ACHN (cell line): ENCODE measurements at places on chromosomes 5 and 9.
A peak's percentile ranks its signal among the peaks of the same experiment; 100 is the strongest.

- no peak for DNase-seq
Measured at GRCh38 chr9:21852754-21853153, 50.3 kb downstream of the MTAP start.

- DNase-seq: no peak
Measured at GRCh38 chr9:98801969-98802371, 5.5 kb upstream of the GALNT12 start.

DNA sequence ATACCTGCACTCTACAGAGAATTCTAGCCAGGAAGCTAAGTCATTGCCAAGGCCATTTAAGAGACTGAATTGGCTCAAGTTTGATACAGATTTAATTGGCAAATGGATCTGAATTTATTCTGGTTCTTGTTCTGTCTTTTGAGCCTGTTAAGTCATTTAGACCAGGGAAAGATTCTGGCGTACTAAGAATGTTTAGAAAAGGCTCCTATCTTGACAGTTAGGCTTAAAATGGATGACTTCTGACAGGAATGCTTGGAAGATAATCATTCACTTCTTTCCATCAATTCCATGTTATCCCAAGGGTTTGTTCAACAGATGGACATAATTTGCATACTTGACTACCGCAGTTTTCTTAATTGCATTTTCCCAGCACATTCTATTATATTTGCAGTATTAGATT is 376.6 kb downstream of the PTPRD start:
- DNase-seq: no peak

GRCh38 chr5:131628990-131629389 is 6.0 kb downstream of the RAPGEF6 start:
- peak; percentile 36 for DNase-seq

GRCh38 chr9:21326526-21327139 is 8.6 kb downstream of the KLHL9 start:
- no peak for DNase-seq

DNA sequence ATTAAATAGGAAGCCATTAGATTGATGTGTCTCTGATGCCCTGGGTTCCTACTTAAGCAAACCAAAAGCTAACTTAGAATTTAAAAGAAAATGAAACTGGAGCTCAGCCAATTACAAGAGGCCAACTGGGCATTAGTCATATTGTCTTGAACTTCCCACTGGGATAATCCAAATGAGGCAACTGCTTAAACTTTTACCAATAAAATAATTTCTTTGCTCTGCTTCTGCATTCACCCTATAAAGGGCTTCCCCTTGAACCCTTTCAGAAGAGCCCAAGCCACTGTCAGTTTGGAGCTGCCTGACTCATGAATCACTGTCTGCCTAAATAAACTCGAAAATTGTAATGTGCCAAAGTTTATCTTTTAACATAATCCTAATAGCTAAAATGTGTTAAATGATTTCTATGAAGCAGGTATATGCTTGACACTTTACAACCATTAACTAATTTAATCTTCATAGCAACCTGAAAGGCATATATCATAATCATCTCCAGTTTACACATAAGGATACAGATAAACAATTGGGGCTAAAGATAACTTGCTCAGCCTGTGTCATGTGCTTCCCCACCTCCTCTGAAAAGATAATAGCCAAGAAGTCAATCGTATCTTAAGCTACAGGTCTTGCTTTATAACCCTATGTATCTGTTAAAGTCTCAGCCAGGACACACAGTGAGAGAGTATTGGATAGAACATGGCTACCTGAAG is 11.5 kb downstream of the GPR150 start:
- peak; percentile 49 for DNase-seq

GRCh38 chr9:18717759-18718158 is 243.8 kb downstream of the ADAMTSL1 start:
- DNase-seq: no peak

- no peak for DNase-seq
Measured at GRCh38 chr9:75197561-75197960, 109.2 kb downstream of the OSTF1 start.

DNA sequence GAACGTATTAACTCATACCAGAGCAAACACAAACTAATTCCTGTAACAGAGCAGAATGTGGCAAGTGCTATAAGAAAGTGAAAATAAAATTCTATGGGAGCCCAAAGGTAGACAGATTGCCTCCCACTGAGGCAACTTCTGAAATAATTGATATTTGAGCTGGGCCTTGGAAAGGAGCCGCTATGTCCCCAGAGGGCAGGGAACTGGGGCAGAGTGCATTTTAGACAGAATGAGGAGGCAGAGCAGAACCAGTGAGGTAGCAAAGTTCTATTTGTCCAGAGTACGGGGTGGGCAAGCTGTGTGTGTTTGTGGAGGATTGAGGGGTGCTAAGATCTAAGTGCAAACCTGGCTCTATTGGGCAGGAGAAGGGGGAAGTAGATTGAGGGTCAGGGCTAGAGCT is 19.8 kb downstream of the CDO1 start:
- no peak for DNase-seq

GRCh38 chr9:4124266-4124665 is 175.6 kb downstream of the GLIS3 start:
- DNase-seq: no peak

- peak; percentile 71 for DNase-seq
Measured at GRCh38 chr5:109455598-109456096, 45.9 kb upstream of the PJA2 start.

- no peak for DNase-seq
Measured at GRCh38 chr5:140664030-140664358, 710 bp upstream of the WDR55 start.

GRCh38 chr5:159951834-159952233 is 35.6 kb downstream of the ADRA1B start:
- no peak for DNase-seq

DNA sequence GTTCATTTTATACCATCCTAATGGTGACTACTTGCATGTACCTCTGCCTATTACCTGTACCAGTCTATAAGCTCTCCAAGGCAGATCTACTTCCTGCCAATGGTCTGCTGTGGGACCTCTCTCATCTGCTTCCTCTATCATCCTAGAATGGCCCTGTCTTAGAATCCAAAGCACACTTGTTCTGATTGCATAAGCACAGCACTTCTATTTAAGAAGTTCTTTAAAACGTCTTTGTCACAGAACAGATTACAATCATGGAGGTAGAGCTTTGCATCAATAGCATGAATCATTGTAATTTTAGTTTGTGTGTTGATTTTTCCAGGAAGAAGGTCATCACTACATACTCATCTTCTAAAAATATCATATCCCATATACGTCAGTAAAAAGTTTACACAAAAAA is 131.8 kb upstream of the ACOT12 start:
- DNase-seq: no peak

GRCh38 chr5:33114361-33114760 is 326.4 kb upstream of the TARS1 start:
- DNase-seq: no peak

- DNase-seq: no peak
Measured at GRCh38 chr5:39850291-39850690, 425.5 kb upstream of the DAB2 start.

DNA sequence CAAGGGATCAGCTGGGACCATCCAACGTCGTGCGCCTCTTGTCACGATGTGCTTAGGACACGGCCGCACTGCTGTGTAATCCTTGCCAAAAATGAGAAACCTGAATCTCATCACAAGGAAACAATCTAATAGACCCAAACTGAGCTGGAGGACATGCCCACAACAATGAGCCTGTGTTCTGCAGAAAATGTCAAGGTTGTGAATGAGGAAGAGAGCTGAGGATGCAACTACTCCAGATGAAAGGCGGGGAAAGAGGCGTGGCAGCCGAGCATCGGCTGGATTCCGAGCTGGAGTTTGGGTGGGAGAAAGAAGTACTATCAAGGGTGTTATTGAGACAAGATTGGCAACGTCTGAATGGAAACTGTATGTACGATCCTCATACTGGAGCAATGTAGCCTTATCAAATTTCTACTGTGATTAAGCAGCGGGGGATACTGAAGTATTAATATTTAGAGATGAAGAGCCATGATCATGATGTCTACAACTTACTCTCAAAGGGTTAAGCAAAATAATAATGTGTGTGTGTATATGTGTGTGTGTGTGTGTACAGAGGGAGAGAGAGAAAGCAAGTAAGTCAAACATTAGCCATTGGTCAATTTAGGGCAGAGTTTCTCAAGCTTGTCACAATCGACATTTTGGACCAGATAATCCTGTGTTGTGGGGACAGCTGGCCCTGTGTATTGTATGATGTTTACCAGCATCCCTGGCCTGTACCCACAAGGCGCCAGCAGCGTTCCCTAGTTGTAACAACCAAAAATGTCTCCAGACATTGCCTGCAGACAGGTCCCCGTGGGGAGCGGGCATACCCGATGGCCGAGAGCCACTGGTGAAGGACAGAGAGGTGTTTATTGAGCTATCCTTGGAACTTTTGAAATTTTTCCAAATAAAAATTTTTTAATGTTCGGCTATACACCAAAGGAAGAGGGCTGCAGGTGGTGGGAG is 46.5 kb downstream of the DUSP1 start:
- DNase-seq: no peak

DNA sequence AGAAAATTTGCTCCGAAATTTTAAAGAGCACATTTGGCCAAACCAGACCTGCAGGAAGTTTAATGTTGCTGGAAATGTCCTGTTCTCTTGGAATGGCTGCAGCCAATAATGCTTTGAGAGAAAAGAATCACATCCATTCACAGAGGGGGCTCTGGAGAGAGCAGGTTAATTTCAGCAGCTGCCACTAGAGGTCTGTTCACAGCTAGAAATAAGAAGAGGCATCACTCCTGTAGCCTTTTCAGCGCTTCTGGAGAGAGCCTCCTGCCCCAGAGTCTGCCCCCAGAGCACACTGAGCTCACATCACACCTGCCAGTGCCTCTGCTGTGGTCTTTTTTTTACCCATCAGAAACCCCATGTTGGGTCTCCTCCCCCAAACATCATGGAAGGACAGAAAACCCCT is 124.8 kb upstream of the RAD23B start:
- DNase-seq: peak; percentile 36

DNA sequence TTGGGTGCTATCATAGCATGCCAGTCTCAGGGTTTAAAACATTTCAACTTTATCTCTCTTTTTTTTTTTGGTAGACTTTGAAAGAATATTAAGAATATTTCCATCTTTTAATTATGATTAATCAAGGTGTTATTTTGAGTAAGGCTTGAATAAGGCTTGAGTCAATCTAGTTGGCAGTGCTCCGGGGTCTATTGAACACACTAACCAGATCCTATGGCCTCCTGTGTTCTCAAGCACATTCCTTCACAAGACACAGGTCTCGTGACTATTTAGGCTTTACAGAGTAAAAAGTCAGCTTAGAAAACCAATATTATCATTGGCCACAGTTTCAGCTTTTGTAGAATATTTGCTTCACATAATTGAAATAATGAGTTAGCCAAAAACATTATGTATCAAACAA is 151.2 kb downstream of the ARHGEF28 start:
- no peak for DNase-seq

- DNase-seq: peak; percentile 64
Measured at GRCh38 chr5:61933787-61934626, 372.0 kb upstream of the KIF2A start.

GRCh38 chr9:133331641-133332380 is 4.2 kb downstream of the SURF6 start:
- DNase-seq: no peak

DNA sequence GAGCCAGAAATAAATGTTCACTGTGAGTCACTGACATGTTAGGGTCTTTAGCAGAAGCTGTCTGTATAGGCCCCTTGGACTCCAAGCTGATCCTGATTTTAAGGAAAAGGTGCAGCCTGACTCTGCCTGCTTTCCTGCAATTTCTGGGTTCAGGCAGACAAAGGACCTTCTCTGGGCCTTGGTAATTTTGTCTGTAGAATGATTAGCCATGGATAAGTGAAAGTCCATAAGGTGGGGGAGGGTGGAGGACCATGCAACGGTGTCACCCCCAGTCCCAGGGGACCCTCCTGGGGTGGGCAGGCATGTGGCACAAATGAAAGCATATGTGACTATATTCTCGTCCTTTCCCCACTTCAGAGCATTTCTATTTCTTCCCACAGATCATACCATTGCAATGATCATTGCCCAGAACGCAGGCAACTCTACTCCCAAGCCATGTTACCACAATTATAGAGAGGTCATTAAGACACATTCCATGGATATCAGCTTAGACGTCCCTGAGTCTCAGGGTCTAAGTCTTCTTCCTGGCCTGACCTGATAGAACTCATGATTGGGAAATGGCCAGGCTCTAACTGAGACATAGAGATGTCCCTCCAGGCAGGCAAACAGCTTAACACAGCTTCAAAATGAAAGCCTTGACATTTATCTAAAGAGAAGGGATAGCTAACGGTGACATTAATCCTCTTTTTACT is 157.9 kb upstream of the ALDH1B1 start:
- DNase-seq: no peak

GRCh38 chr9:975740-976257 is 656 bp upstream of the DMRT3 start:
- DNase-seq: no peak

- DNase-seq: no peak
Measured at GRCh38 chr5:168786147-168786546, 207.0 kb upstream of the PANK3 start.

GRCh38 chr5:68862560-68862959 is 231.3 kb upstream of the SLC30A5 start:
- no peak for DNase-seq

DNA sequence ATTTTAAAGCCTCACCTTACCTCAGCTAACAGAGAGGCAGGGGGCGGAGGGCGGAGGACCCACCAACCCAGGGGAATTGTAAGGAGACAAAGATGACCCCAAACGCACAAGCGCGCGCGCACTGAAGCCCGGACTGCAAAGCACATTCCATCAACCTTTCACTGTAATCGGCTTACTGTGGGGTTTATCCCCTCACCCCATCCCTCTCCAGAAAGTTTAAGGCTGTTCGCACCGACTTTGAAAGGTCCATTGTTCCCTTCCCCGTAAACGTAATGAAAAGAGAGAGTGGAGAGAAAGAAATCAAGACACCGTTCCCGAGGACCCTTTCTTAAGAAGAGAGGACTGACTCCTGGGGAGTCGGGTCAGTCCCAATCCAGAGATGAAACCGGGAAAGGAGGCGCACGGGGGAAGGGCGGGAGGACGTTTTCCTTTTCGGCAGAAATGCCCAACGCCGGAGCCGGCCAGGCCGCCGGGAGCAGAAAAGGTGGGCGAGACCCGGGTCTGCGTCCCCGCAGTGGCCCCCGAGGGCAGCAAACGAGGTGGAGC is 464 bp downstream of the CEMIP2 start:
- DNase-seq: no peak

DNA sequence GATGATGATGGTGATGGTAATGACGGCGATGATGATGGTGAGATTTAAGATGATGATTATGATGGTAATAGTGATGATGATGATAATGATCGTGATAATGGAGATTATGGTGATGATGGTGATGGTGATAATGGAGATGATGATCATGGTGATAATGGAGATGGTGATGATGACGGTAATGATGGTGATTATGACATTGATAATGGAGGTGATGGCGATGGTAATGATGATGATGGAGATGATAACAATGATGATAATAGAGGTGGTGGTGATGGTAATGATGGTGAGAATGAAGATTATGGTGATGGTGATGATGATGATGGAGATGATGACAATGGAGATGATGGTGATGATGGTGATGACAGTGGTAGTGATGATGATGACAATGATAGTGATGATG is 69.7 kb downstream of the MED10 start:
- no peak for DNase-seq
